Spleen (tissue), 13 donors: ENCODE measurements at places on chromosomes 3 and 15. TPM values are rescaled to one million over a fixed set of nuclear protein-coding genes. Genes with fewer than 3 reads are reported as not detected.

Gene OSBPL10
- total RNA-seq, result 63.3 TPM

Gene FES
- total RNA-seq, result 231 TPM

Gene PRR20G
- not detected for total RNA-seq

Gene DCUN1D1
- total RNA-seq, result 59.3 TPM

Gene ADPRH
- total RNA-seq, result 16.5 TPM

Gene CHRFAM7A
- 8.0 TPM for total RNA-seq

DNA sequence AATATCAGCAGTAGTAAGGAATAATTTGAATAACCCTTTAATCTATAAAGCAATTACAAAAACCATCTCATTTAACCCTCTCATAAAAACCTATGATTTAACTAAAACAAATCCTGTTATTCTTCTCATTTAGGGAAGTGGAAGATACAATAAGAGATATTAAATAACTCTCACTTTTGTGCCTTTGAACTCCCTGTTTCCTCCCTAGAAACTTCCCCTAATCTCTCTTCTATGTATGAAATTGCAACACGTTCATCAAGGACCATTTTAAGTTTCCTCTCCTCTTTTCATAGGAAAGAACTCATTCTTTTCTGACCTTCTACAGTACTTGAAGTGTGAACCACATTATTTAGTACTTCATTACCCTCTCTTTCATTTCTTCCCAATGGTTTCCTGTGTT, 18.8 kb upstream of the FAM81A start:
- no peak overlapping the region for H3K4me3 ChIP-seq
- DNase-seq, result no peak
- no peaks in the 10 kb centered on the region for H3K4me1 ChIP-seq
- H3K27ac ChIP-seq, result no peak overlapping the region
- no peaks in the 10 kb centered on the region for H3K27me3 ChIP-seq

DNA sequence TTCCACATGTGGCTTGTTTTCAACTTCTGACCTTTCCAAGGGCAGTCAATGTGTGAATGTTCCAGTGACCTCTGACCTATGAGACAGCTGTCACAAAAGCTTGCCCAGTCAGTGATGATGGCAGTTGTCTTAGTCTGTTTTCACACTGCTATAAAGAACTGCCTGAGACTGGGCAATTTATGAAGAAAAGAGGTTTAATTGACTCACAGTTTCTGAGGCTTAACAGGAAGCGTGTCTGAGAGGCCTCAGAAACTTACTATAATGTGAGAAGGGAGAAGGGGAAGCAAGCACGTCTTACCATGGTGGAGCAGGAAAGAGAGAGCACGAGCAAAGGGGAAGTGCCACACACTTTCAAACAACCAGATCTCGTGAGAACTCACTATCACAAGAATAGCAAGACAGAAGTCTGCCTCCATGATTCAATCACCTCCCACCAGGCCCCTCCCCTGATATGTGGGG, 95.6 kb downstream of the ECT2 start:
- H3K27me3 ChIP-seq, result no peaks in the 10 kb centered on the region
- H3K4me3 ChIP-seq, result no peak overlapping the region
- H3K36me3 ChIP-seq, result no peaks in the 10 kb centered on the region
- no peaks in the 10 kb centered on the region for H3K4me1 ChIP-seq

DNA sequence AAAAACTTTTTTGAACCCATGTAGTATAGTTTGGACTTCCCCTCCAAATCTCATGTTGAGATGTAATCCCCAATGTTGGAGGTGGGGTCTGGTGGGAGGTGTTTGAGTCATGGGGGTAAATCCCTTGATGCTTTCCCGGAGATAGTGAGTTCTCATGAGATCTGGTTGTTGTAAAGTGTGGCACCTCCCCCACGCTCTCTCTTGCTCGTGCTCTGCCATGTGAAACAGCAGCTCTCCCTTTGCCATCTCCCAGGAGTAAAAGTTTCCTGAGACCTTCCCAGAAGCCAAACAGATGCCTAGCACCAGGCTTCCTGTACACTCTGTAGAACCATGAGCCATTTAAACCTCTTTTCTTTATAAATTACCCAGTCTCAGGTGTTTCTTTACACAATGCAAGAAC, 16.0 kb upstream of the RNU6-1 start:
- H3K27me3 ChIP-seq, result no peaks in the 10 kb centered on the region
- no peak overlapping the region for H3K27ac ChIP-seq
- H3K36me3 ChIP-seq, result no peaks in the 10 kb centered on the region
- H3K4me3 ChIP-seq, result no peak overlapping the region

- DNase-seq, result no peak
- H3K27me3 ChIP-seq, result no peaks in the 10 kb centered on the region
- H3K27ac ChIP-seq, result no peak overlapping the region
- no peaks in the 10 kb centered on the region for H3K36me3 ChIP-seq
Measured at GRCh38 chr15:55106155-55106554, 90.6 kb downstream of the RSL24D1 start.

GRCh38 chr3:50392101-50392715, 32.9 kb upstream of the TMEM115 start:
- H3K27me3 ChIP-seq, result no peaks in the 10 kb centered on the region
- no peak overlapping the region for H3K4me3 ChIP-seq
- H3K4me1 ChIP-seq, result no peaks in the 10 kb centered on the region
- DNase-seq, result no peak
- no peaks in the 10 kb centered on the region for H3K36me3 ChIP-seq
- no peak overlapping the region for H3K27ac ChIP-seq

DNA sequence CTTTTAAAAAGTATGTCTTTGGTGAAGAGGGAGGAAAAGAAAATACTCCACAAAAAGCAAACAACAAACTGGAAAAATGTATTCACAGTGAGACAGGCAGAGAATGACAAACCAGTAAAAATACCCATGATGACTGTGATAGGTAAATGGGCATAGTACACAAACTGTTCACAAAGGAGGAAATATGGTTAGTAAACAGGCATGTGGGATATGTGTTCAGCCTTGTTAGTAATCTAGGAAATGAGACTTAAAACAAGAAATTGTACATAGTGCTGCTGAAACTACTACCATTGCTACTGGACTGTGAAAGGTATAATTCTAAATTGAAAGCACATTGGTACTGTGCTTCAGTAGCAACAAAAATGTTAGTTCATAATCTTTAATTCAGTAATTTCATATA, 50.1 kb downstream of the UBE2E2 start:
- no peaks in the 10 kb centered on the region for H3K36me3 ChIP-seq
- no peak overlapping the region for H3K27ac ChIP-seq
- no peak for DNase-seq
- H3K4me3 ChIP-seq, result no peak overlapping the region

- H3K4me3 ChIP-seq, result no peak overlapping the region
- no peak for DNase-seq
- H3K27me3 ChIP-seq, result no peaks in the 10 kb centered on the region
- peaks cover 17% of the 10 kb centered on the region for H3K4me1 ChIP-seq
- no peaks in the 10 kb centered on the region for H3K36me3 ChIP-seq
Measured at GRCh38 chr15:63887630-63888029, 53.9 kb upstream of the HERC1 start.
